Chondrocyte (in vitro differentiated cells): ENCODE measurements at places on chromosomes 4 and X. TPM values are rescaled to one million over a fixed set of nuclear protein-coding genes. Genes with fewer than 3 reads are reported as not detected.

GRCh38 chr4:27084685-27085361, 224.2 kb downstream of the STIM2 start:
- peaks cover 12% of the 10 kb centered on the region for H3K4me1 ChIP-seq
- H3K27ac ChIP-seq: no peak overlapping the region
- no peak for DNase-seq
- no peaks in the 10 kb centered on the region for H3K36me3 ChIP-seq
- peak overlapping the region; percentile 55 for H3K4me3 ChIP-seq

DNA sequence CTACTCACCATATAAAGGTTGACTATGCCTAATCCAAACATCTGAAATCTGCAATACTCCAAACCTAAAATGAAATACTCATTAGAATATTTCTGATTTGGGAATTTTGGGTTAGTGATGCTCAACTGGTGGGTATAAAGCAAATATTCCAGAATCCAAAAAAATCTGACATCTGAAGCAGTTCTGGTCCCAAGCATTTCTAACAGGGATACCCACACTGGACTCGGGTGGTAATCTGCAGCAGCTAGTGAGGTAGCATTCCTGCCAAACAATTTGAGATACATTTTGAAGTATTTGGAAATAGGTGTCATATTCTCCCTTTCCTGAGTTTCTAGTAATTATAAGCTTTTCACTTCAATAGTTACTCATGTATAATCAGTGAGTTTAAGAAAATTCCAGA, 49.6 kb upstream of the RPA4 start:
- no peaks in the 10 kb centered on the region for H3K27me3 ChIP-seq
- H3K36me3 ChIP-seq: no peaks in the 10 kb centered on the region
- H3K27ac ChIP-seq: no peak overlapping the region
- H3K4me3 ChIP-seq: no peak overlapping the region
- DNase-seq: no peak
- peaks cover 16% of the 10 kb centered on the region for H3K4me1 ChIP-seq

DNA sequence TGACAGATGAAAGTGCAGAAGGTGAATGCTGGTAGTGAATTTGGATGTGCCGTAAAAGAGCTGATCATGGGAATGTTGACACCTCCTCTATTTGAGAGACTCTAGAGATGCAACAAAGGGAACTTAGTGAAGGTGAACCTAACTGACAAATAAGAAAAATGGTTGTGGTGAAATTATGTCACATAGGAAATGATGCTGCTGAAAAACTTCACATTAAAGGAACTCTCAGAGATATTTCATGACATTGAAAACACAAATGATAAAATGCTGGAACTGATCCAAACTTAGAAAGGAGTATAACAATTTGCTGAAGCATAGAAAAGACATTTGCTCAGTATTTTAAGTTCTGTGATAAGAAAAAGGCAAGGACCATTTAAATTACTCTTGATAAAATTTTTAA, 31.9 kb downstream of the MGAT4D start:
- peaks cover 5% of the 10 kb centered on the region for H3K36me3 ChIP-seq
- H3K4me1 ChIP-seq: no peaks in the 10 kb centered on the region
- H3K4me3 ChIP-seq: no peak overlapping the region
- DNase-seq: no peak

DNA sequence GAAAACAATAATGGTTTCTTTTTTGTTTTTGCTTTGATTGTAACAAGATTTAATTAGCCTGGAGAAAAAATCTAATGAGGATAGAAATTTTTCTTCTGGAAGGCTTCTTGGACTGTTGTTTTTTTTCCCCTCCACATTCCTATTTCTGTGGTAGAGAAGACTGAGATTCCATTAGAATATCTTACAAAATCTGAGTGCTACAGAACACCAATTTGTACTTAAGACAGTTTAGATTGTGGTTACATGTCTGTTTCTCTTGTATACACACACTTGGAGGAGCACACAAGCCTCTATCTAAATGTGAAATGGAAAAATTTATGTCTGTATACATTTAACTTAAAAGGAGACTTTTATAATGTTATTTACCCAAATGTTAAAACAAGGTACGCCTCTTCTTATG, 176.9 kb upstream of the ARSJ start:
- H3K27me3 ChIP-seq: no peaks in the 10 kb centered on the region
- peaks cover 7% of the 10 kb centered on the region for H3K4me1 ChIP-seq
- H3K36me3 ChIP-seq: no peaks in the 10 kb centered on the region
- no peak for DNase-seq

DNA sequence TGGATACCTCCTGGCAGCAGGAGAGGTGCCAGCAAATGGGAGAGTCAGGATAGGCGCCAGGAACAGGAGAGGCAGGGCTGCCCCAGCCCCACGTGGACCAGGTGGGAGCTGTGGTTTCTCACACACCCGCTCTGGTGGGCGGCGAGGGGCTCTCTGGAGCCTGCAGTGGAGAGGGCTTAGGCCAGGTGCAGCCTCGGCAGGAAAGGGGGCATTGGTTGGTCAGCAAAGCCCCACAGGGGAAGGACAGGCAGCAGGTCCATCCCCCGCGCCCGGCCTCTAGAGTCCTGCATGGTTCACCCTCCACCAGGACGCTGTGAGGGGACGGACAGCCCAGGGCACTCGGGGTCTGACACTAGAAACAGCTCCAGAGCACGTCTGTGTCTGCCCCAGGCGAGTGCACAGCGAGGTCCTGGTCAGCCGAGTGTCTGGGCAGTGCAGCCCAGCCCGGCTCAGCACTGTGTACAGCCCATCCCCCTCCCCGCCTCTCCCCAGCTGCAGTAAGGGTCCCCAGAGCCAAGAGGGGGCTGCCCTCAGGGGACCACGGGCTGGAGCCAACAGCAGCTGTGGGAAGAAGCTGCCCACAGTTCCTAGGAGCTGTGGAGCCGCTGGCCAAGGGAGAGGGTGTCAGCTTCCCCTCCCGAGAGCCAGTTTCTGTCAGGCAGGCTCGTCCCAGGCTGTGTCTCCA, 8.2 kb downstream of the ATP5ME start:
- H3K36me3 ChIP-seq: peaks cover 2% of the 10 kb centered on the region
- peaks cover 2% of the 10 kb centered on the region for H3K4me1 ChIP-seq
- H3K27me3 ChIP-seq: no peaks in the 10 kb centered on the region
- no peak overlapping the region for H3K27ac ChIP-seq

GRCh38 chr4:98746530-98746929, 88.1 kb upstream of the TSPAN5 start:
- peak overlapping the region; percentile 66 for H3K27ac ChIP-seq
- H3K4me1 ChIP-seq: peaks cover 31% of the 10 kb centered on the region
- no peak overlapping the region for H3K4me3 ChIP-seq
- no peaks in the 10 kb centered on the region for H3K27me3 ChIP-seq

DNA sequence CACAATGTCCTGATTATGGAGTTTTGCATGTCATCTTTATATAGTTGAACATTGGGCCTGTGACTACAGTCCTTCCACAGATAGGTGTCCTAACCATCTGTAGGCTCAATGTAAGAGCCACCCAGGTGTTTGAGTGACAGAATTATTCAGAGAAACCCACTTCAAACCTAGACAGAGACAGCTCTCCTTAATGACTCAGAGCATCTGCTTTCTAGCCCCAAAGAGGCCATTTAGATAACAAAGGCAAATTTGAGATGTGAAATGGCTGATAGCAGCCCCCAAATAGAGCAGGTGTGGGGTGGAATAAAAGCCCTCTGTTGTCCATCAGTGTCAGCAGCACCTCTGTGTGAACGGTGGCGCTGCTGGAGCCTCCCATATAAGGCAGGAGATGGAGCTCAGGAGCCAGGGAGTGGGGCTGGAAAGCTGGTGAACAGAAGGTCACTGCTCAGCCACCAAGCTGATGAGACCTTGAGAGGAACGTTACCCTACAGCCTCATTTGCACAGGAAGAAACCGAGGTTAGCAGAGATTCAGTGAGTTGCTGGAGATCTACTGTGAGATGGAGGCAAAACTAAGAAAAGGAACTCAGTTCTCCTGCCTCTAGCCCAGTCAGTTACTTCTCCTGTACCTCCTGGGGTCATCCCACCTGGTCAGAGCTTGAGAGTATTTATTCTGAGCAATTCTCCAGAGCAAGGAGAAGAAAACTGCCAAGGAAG, 153.3 kb upstream of the LNX1 start:
- H3K4me3 ChIP-seq: no peak overlapping the region
- H3K27ac ChIP-seq: no peak overlapping the region
- no peaks in the 10 kb centered on the region for H3K36me3 ChIP-seq
- no peaks in the 10 kb centered on the region for H3K27me3 ChIP-seq

DNA sequence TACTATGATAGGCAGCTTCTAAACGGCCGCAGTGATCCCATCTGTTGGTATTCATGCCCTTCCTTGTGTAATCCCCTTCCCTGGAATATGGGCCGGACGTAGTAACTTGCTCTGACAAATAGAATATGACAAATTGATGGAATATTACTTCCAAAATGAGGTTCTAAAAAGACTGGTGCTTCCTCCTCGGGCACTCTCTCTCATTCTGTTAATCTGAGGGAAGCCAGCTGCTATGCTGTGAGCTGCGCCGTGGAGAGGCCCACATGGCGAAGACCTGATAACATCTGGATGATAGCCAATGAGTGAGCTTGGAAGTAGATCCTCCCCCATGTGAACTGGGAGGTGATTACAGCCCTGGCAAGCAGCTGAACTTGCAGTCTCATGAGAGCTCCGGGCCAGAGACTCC, 27.2 kb upstream of the SLC25A4 start:
- no peaks in the 10 kb centered on the region for H3K27me3 ChIP-seq
- H3K27ac ChIP-seq: peak overlapping the region; percentile 62
- H3K4me1 ChIP-seq: peaks cover 49% of the 10 kb centered on the region
- no peak overlapping the region for H3K4me3 ChIP-seq
- no peak for DNase-seq

Gene TRIM60
- not detected in 3 replicates for total RNA-seq

Gene KCNIP4
- not detected in 3 replicates for total RNA-seq

Gene TRAM1L1
- 4.1 to 5.0 TPM (median 4.2 TPM) in 3 replicates for total RNA-seq
